ENCODE measurements at places on chromosomes 3 and 15. TPM values are rescaled to one million over a fixed set of nuclear protein-coding genes. Genes with fewer than 3 reads are reported as not detected.
A peak's percentile ranks its signal among the peaks of the same experiment; 100 is the strongest.

DNA sequence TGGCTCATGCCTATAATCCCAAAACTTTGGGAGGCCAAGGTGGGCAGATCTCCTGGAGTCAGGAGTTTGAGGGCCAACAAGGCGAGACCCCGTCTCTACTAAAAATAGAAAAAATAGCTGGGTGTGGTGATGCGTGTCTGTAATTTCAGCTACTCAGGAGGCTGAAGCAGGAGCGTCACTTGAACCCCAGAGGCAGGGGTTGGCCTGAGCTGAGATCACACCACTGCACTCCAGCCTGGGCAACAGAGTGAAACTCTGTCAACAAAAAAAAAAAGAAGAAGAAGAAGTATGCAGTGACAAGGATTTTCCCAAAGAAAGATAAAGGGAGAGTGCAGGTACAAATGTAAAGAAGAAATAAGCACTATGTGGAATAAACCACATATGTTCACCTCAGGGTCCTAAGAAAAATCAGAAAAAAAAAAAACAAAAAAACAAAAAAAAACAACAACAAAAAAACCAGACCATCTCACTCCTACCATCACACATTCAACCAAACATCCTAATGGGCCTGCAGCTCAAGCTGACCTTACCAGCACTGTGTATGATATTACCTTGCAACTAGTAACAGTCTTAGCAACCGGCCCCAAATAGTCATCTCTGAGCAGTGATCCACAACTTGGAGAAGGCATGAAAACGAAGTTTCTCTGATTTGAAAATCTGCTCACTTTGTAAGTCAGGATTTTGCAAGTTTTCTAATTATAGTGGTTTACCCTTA lies 296.7 kb upstream of the PROK2 start:
- no peak for DNase-seq

GRCh38 chr3:24197809-24198208 lies 252.7 kb downstream of the NR1D2 start:
- peak; percentile 20 for DNase-seq

DNA sequence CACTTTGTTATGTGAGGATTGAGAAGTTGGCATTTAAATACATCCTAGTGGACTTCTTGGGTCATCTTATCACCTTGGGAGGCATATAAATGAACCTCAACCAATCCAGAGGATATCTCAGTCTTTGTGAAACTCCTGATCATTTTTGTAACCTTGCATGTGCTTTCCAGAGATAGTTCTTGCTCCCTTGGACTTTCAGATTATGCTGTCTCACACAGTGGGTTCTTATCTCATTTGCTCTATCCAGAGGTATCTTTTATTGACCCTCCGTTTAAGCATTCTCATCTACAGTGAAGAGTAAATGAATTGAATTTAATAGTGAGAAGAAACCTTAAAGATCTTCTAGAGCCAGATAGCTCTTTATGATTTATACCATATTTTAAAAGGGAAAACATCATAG lies 10.4 kb downstream of the ARMC8 start:
- no peak for DNase-seq

GRCh38 chr15:39594446-39595337 lies 13.8 kb downstream of the THBS1 start:
- peak; percentile 41 for DNase-seq

DNA sequence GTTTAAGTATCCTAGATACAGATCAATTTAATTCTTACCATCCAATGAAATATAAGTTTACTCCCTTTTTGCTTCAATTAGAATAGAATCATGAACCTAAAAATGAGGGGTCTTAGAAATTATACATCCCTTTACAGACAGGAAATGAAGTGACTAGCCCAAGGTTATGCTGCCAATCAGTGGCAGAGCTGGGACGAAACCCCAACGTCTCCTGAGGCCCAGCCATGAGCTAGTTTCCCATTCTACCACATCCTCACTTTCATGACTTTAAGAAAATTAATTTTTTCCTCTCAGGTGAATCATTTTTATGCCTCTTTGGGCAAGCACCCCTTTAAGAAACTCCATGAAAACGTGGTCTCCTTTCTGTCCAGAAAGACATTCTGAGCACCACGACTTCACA lies 11.2 kb downstream of the LRIG1 start:
- no peak for DNase-seq

DNA sequence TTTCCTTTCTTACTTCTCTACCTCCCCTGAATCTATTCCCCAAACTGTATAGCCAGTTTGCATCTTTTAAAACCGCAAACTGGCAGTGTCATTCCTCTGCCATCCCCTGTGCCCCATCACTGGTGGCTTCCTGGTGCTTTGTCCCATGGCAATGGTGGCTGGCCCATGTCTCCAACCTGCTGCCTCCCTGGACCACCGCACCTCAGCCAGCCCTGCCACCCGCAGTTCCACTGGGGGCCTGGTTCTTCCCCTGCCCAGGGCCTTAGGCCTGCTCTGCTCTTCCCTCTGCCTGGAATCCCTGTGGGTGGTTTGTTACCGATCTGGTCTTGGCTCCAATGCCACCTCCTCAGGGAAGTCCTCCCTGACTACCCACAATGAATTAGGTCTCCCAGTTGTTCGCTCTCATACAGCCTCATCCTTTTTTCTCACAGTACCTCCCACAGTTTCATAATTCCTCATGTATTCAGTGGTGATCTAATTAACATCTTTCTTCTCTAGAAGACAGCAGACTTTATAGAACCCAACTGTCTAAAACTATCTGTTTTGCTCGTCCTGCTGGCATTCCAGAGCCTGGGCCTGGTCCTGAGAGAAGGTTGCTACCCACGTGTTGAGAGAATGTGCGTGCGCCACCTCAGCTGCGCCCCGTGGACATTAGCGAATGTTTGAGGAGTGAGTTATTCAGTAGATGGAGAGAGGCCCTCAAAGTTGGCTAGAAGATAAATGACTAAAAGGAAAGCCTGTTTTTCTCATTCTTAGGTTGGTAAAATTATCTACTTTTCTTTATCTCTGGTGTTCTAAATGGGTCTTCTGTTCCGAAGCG lies 130.1 kb downstream of the DNAJB8 start:
- no peak for DNase-seq

DNA sequence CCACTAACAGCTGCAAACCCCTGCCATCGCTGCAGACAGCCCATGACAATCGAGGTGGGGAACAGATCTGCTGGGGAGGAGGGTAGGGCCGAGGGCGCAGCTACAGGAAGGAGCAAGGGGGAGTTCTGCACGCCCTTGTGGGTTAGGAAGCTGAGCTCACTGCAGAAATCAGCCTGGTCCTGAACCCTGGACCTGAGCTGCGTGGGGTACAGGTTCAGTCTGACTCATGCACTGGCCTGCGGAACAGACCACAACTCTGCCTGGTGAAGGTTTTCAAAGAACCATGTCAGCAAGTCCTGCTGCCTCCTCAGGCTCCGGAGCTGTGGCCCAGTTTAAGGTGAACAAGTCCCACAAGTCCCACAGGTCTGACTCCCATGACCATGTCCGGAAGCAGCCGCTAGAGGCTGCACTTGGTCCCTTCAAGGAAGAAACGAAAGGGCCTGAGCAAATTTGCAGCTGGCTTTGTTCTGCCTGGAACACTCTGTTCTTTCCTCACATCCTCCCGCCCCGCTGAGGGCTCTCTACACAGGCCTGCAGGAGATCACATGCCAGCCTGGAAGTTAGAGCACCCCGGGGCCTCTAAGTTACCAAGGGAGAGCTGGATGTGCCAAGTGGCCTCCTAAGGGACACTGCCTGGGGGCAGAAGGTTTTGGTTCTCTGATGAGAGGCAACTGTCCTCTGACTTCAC lies 49.4 kb upstream of the AKAP13 start:
- peak; percentile 98 for DNase-seq

DNA sequence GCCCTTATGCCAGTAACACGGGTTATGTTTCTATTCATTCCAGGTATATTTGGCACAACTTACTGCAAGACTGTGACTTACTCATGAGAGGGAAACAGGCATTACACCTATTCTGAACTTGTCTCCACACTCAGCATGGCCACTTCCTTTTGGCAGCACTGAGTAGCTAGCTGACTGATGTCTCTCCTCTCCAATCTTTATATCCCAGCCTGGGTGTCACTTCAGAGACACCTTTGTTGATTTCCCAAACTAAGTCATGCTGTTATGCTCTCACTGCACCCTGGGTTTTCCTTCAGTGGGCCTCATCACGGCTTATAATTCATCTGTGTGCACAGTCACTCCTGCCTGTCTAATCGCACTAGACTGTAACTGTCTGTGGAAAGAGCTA lies 114.8 kb downstream of the MYLK start:
- no peak for DNase-seq

DNA sequence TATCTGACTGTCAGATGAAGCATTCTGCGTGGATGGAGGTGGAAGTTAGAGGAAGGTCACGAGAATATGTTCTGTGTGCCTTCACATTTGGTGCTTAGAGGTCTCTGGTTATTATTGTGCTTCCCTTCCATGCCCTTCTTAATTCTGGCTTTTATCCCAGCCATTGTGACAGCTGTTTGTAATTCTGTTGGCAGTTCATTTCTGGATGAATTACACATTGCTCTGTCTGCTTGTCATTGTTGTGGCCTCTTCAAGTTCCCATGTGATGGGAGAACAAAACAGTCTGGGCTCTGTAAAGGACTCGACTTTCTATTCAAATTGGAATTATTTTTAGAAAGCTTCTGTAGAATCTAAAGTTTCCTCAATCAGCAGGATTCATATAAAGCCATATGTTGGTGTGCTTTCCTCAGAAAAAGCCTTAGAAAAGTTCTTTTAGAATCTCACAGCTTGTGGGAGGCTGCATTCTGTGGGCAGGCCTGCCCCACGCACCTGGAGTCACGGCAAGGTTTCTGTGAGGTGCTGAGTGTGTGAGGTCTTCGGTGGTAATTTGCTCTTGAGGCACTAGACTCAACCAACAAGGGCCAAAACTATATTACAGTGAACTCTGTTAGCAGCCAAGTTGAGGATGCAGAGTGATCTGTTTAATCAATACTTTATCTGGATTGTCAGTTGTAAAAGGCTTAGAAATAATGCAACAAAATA lies 397.4 kb upstream of the AZI2 start:
- no peak for DNase-seq

GRCh38 chr3:142056656-142057330 lies 92.6 kb downstream of the TFDP2 start:
- DNase-seq: no peak

DNA sequence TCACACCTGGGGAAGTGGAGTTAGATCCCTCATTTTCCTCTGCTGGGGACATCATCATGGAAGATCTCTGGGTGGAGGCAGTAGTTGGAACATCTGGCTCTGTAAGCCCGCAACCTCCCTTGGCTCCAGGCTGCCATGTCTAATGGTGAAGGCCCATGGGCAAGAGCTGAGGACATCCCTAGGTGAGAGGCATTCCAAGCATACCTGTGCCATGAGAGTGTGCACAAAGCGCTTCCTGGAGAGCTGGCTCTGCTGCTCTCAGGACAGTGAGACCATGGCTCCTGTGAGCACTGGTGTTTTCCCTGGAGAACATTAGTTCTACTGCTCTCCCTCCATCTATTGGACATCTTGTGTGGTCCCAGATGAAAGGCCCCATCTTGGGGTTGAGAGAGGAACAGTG lies 7.7 kb downstream of the MAPKAPK3 start:
- no peak for DNase-seq

- DNase-seq: no peak
Measured at GRCh38 chr3:180325958-180326357, 276.0 kb upstream of the TTC14 start.

DNA sequence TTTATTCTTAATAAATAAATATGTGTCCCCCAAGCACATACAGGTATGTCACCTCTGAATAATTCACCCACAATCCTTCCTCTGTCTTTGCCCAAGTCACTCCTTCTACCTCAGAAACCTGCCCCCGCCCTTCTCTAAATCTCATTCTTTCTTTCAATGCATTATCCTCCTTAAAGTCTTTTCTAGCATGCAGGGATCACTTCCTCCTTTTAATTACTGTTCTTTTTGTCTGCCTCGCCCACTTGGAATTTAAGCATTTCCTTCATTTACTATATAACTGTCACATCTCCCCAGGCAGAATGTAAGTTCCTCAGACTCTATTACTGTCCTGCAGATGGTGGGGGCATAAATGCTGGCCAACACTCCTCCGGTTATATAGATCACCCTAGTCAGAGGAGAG lies 7.8 kb downstream of the CCDC80 start:
- no peak for DNase-seq

DNA sequence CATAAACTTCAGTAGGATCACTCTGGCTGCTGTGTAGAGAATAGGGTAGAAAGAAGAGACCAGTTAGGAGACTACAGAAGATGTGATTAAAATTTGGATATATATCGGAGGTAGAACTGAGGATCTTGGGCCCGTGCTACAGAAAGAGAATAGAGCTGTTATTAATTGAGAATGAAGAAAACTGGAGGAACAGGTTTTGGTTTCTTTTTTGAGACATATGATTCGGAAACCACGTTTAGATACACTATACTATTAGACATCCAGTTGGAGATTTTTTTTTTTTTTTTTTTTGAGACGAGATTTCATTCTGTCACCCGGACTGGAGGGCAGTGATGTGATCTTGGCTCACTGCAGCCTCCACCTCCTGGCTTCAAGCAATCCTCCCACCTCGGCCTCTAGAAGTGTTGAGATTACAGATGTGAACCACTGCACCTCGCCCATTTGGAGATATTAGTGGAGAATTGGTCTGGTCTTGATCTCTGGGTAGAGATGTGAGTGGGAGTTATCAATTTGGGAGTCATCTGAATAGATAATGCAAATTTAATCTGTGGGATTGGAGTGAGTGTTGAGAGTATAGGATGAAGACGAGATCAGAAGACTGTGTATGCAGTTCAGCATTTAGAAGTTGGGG lies 50.9 kb downstream of the TCF12 start:
- no peak for DNase-seq

DNA sequence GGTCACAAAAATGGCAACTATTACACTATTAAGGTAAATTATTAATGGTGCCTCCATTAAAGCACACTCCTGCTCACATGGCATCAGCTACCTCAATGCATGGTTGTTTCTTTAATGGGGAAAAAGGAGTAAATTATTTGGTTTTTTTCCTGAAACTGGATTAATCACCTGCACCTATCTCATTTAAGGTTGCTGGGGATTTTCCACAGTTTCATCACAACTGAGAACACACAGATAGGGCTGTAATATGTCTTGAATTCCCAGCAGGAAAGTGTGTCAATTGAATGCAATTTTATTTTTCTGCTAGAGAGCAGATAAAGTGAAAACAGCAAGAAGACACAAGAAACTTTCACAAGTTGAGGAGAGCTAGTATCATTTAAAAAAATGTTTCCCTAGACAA lies 36.4 kb downstream of the RFTN1 start:
- peak; percentile 73 for DNase-seq

EPHA3 gene
- under 0.01 TPM for total RNA-seq

FSD2 gene
- not detected for total RNA-seq

SLC6A20 gene
- not detected for total RNA-seq

MUSTN1 gene
- total RNA-seq: not detected

DET1 gene
- 7.8 TPM for total RNA-seq

CEP152 gene
- 5.2 TPM for total RNA-seq

SPSB4 gene
- not detected for total RNA-seq

FANCD2OS gene
- total RNA-seq: not detected

LPP gene
- total RNA-seq: 196 TPM
